ENCODE measurements at places on chromosomes 3 and 15.

DNA sequence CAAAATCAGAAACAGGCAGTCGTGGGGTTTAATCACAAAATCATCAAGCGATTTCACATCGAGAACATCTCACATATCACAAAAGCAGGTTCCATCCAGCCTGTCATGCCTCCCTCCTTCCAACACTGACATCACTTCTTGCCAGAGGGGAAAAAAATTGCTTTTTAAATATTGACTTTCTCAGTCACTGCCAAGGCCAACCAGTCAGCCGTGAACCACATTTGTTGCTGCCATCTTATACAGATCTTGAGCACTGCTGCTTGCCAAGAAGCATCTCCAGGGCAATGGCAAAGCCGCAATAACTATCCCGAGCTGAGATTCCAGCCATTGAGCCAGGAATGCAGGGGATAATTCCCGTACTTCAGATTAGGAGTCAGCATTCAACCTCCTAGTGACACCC lies 174.6 kb downstream of the ANXA2 start:
- DNase-seq, result no peak

DNA sequence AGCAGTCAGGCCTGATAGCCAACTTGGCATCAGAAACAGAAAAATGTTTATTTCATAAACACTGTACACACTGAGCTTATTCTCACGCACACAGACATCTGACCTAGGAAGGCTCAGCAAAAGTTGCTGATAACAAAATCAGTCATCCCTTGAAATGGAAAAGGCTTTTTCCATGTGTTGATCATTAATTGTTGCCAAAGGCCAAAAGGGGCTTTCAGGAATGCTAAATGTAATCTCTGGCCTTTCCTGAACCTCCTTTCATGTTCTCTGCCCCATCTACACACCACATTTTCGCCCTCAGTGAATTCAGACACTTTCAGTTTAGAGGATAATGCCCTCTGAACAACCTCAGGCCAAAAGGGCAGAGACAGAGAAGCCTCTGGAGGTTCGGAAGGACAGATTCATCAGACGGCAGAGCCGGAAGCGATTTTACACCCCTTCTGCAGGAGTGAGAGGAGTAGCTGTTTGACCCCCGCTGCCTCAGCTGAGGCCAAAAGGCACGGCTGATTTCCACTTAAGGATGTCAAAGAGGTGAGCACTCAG lies 14.5 kb downstream of the RTP4 start:
- DNase-seq, result no peak

DNA sequence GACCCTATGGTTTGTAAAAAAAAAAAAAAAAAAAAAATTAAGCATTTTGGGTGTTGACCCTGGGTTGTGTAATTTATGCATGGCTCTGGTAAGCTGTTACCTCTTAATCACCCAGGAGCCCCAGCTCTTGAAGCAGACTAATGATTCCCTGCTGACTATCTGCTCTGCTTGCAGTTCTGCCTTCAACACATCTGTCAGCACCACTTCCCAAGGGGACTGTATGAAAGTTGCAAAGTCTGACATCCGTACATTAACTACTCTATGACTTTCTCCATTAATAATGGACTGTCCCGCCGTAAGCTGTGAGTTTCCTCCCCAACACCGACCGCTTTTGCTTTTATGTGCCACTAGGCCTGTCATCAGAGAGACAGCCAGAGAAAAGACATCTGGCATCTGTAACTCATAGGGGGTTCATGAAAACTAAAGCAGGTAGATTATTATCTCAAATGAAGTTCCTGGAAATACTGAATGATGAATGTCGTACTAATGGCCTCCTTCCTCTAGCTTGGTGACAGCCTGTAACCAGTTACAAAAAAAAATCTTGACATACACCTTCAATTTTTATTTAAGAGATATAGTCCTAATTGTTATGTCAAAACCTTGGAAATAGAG lies 271.5 kb downstream of the IL5RA start:
- DNase-seq, result no peak

DNA sequence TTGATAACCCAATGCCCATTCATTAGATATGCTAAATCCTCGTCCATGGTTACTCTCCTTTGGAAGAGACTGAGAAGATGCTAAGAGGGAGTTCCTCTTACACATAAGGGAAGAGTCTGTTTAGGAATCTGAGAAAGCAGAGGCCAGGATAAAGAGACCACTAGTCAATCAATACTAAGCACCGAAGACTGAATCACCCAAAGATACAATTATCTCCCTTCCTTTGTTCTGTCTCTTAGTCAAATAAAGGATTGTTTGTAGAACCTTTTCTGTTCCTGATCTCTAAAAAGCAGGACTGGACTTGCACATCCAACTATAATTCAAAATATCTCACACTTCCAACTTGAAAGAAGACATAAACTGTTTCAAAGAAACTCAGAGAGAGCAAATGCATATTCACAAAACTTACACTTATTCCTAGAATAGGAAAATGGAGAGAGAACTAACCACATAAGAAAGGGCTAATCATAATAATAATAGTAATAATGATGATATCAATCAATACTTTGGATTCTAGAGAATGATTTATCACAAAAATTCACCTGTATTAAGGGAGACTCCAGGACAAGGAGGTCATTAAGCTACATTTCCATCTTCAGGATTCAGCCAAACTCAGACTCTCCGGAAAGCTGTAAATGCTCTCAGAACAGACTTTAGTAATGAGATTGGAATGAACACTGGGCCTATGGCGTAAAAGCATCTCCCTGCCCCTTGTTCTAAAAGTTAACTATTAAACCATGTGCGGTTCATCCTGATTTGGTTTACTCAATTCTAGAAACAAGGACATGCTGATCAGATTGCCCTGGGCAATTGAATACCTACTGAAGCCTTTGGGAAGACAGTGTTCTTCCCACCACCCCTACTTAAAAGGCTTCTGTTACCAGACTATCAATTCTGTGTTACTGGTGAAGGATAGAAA lies 401.5 kb downstream of the ZBTB20 start:
- no peak for DNase-seq

- no peak for DNase-seq
Observed at GRCh38 chr3:167521006-167521355, 47.1 kb upstream of the SERPINI2 start.

GRCh38 chr15:70036585-70037291 lies 61.0 kb downstream of the TLE3 start:
- DNase-seq, result no peak

- DNase-seq, result no peak
Observed at GRCh38 chr3:17674082-17674686, 68.2 kb downstream of the TBC1D5 start.

- DNase-seq, result no peak
Observed at GRCh38 chr15:85406916-85407315, 26.5 kb downstream of the AKAP13 start.

DNA sequence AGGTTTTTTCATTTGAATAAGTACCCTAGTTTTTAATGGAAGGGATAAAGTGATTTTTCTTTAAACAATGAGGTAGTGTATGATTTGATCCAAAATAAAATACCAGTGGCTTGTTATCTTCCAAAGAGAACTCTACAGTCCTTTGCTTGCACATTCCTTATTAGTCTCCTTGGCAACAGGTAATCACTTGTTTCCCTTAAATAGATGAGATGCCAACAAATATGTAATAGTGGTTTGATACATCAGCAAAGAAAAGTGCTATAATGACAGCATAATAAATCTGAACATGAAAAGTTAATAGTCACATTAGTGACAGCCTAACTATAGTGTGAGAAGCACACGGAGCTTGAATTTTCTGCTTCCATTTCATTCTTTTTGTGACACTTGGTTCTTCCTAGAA lies 360.2 kb downstream of the ZNF385D start:
- no peak for DNase-seq

GRCh38 chr3:73021301-73021835 lies 24.8 kb downstream of the PPP4R2 start:
- no peak for DNase-seq

DNA sequence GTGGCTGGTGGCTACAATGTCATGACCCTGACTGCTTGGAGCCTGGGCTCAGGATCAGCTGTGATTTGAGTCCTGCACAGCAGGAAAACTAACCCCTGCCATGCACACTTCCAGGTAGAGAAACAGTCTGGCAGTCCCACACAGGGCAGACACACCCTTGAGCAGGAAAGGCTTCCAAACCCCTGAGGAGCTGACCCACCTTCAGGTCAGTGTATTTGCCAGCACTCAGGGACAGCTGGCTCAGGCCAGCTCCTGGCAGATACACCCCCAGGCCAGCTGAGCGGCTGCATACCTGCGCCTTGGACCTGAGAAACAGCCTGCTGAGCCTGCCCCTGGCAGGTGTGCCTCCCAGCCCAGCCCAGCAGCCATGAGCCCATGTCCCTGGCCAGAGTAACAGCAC lies 22.2 kb upstream of the CDAN1 start:
- no peak for DNase-seq

DNA sequence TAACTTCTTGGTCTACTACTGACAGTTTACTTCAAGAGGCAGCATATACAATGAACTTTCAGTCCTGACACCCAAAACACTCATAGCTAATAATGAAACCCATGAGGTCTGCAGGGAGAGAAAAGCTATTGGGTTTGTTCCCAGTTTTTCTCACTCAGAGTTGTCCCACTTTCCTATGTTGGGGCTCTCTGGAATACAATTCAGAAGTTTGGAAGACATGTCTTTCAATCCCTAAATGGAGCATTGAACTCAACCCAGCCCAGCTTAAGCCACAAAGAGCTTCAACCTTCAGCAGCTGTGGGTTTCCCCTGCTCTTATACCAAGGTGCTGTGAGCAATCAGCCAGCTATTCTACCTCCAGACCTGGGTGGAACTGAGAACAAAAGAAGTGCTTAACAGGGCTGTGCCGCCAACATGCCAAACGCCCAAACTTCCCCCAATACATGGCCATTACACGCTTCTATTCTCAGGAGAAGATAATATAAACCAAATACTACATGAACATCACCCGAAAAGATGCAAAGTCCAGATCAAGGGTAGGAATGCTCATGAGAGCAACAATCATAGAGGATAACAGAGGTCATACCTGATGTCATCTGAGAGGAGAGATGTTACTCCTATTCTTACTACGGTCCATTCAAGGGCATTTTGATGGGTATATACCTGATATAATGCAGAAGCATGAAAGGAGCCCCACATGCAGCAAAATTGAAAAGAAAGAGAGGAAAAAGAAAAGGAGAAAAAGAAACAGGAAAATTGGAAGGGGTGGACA lies 131.2 kb upstream of the TGFBR2 start:
- no peak for DNase-seq

DNA sequence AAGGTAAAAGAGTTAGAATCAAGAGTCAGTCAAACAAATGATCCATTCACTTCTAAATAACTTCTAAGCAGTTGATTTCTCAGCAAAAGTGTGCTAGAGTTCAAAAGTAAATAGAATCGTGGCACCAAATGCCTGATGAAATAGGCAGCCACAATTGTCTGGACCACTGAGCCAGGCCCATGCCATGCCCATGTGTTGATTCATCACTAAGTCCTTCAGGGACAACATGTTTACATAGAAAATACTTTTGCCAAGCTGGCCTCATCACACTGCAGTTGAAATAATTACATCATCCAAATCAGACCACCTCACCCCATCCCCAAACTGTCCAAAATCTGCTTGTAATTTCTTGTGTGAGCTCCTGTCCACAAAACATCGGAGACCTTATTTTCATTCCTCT lies 216.3 kb downstream of the IGSF11 start:
- no peak for DNase-seq

DNA sequence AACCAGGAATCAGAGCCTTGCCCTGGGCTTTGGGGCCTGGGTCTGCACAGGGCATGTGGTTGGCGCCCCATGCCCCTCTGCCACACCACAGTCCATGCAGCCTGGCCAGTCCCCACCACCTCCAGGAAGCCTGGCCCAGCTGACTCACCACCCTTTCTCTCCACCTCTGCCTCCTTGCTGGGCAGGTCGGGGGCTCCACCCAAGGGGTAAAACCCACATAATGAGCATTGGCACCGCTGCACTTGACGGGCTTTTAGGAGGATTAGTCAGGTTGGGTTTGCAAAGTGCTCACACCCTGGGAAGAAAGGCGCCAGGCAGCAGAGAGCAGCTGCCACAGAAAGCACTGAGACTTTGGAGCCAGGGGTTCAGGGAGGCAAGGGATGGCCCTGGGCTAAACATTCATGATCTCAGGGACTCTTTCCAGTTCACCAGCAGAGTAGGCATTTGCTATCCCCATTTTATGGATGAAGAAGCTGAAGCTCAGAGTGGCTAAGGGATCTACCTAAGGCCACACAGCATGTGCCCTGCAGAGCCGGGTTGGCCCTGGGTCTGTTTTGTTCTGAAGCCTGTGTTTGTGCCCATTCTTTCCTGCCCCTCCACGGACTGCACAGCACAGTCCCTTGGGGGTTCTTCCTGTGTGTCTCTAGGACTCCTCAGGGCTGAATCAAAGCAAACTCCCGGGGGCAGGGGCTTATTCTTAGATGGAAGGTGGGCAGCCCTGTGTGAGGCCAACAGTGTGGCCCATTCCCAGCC lies 113.4 kb downstream of the ETFA start:
- DNase-seq, result no peak

DNA sequence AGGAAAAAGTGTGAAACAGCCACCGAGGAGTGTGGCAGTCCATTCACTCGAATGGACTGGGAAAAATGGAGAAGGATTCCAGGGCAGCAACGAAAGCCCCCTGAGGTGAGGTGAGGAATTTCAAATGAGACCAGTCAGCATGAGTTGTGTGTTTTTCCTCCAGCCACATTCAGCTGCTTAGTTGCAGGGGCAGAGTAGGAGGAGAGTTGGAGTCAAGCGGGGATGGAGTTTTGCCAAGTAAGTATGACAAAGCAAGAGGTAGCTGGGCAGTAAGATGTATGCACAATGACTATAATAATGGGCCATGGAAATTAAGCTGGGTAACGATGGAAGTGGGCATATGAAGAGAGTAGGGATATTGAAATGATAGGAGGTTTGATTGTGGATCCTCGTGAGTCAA lies 64.4 kb downstream of the CCDC54 start:
- DNase-seq, result no peak

Data from left forelimb (tissue), 1 donor.